Fibroblast of skin of left biceps (primary cell): ENCODE measurements at places on chromosomes 6 and 20.

DNA sequence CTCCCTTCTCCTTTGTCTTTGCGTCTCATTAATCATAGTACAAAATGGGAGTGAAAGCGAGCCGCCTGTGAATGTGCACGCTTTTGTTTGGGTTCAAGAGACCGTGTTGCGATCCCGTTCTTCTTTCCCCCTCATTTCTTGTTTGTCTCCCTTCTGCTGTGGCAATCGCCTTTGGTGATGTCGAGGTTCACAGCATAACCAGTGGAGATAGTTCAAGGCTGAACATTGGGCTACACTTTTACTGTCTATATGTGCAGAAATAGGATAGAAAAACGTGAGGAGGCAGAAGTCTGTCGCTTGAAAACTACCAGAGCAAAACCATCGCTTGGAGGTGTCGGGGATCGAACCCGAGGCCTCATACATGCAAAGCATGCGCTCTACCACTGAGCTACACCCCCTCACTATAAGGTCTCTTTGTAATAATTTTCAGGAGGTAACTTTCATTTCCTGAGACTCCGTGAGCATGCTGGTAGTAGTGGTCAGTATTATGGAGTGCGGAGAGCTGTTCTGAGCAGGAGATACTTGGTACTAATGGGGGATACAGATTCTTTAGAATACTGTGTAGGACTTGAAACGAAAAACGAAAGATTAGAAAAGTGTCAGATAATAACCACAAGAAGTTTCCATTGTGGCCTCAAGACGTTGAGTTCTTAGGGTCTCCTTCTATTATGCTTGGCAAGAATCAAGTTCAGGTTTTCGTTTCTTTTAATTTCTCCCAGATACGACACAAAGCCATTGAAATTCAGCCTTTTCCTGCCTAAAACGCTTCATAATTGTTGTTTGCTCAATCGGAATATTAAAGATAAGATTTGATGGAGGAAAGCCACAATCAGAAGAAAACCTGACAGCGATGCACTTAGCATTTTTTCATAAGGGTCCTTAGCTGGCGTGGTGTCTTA, 106.6 kb downstream of the TRIM27 start:
- no peak for DNase-seq

- DNase-seq = no peak
These were observed 64.0 kb downstream of the NCR2 start for GRCh38 chr6:41399424-41399823.

DNA sequence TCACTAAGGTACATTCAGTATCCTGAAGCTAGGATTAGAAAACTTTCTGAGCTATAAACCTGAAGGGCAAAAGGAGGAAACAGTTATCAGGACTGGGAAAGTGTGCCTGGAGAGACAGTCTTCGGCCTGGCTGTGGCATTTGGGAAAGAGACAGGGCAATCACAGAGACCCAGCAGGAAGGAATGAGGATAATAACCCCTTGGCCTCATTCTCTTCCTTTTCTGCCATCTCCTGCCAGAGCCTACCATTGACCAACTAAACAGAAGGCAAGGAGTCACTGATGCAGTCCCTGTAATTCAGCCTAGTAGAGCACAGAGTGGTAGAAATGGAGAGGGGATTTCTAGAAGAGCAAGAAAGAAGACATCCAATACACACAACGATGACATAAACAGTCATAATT, 359.4 kb downstream of the HDGFL1 start:
- no peak for DNase-seq

DNA sequence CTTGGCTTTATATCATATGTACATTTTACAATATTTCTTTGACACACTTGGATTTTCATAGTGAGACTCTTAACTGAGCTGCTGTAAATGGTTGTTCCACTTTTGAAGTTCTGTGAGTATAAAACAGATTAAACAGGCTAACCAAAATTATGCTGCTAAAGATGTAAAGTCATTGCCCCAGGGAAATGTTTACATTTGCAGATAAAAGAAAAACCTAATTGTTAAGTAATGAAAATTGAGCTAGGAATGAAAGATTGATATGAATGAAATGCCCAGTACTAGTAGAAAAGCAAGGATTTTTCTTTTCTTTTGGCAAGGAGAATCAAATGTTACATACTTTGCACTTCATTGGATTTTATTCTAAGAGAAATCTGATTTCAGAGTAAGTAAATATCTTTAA, 159.4 kb downstream of the IMPG1 start:
- DNase-seq = no peak

DNA sequence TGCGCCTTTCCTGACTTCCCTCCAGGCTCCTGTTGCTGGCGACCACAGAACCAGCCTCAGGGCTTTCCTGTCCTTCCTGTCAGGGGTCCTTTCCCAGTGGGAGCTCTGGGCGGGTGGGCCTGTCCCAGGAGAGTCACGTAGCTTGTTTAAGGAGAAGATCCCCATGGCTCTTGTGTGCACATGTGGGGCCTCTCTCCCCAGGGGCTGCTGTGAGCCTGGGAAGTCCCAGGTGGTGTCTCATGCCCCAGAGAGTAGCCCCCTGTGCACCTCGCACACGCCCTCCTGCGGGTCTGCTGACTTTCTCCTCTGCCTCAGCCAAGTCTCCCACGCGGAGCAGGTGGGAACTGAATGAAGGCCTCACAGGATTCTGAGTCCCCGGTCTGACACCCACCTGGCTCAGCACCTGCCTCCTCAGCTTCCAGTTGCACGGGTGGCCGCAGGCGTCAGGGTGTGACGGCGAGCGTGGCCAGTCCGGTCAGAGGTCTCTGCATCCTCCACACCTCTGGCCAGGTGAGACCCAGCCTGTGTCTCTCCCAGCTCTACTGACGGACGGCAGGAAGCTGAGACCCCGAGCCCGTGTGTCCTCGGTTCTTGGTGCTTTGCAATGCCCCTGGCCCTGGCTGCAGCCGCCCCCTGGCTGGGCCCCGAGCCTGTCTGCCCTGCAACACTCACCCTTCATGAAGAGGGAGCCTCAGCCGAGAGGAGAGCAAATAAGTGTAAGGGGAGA, 5.6 kb upstream of the NKAIN4 start:
- no peak for DNase-seq

GRCh38 chr6:135195522-135195921, 14.4 kb downstream of the MYB start:
- no peak for DNase-seq

- DNase-seq = no peak
These were observed 62.7 kb upstream of the ZNF133 start for GRCh38 chr20:18225632-18226031.

DNA sequence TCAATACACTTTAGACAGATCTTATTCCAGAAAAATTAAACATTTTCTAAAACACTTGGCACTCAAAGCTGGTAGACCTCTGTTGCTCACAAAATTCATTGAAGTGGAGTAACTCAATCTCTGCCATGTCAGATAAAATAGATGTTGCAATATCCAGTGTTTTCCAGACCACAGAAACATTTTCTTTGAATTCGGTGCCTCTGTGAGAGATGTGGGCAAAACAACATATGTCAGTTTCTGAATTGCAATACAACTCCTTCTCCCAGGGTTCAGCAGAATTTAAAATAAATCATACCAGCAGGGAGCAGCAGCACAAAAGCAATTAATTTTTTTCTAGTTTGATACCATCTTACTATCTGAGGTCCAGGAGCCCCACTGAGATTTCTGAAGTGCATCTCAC, 11.3 kb upstream of the PKHD1 start:
- DNase-seq = no peak

- DNase-seq = no peak
These were observed 131.6 kb upstream of the ESR1 start for GRCh38 chr6:151675746-151676459.

- DNase-seq = no peak
These were observed 1.3 kb downstream of the CEP85L start for GRCh38 chr6:118649918-118650581.
